Cortex of kidney (tissue), 1 donor: ENCODE measurements at places on chromosomes 11 and 22.

GRCh38 chr22:46226577-46226976, 23.5 kb downstream of the CDPF1 start:
- DNase-seq, result no peak

DNA sequence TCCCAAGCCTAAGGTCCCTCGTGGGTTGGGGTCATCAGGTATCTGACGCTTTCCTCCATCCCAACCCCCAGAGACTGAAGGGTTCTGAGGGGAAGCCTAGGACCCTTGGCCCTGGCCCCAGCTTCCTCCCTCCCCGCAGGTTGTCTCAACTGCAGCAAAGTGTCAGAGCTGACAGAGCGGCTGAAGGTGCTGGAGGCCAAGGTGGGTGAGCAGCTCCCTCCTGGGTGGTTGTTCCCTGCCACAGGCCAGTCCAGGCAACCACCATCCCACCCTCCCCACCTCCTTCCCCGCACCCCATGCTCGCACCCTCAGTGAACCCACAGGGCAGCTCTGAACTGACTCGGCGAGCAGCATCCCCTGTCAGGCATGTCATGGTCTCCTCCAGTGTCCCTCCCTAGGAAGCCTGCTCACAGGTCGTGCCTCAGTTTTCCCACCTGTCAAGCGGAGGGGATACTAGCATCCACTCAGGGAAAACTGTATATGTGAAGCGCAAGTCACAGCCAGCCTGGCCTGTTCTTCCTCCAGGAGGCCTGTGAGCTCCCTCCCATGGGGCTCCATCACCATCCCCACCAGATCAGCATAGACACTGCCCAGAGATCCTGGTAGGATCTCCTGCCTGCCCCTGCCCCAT, 20.8 kb downstream of the EMID1 start:
- no peak for DNase-seq

DNA sequence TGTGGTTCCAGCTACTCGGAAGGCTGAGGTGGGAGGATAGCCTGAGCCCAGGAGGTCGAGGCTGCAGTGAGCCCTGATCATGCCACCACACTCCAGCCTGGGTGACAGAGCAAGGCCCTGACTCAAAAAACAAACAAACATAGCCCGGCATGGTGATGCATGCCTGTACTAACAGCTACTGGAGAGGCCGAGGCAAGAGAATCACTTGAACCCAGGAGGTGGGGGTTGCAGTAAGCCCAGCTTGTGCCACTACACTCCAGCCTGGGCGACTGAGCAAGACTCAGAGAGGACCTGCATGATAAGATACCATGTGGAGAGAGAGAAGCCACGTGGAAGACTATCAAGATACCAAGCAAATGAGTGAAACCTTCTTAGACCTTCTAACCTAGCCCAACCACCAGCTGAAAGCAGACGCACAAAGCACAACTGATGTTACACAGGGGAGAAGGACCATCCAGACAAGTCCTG, 36.1 kb downstream of the AMBRA1 start:
- DNase-seq, result no peak

GRCh38 chr22:37677493-37677974, 2.1 kb downstream of the LGALS1 start:
- no peak for DNase-seq

DNA sequence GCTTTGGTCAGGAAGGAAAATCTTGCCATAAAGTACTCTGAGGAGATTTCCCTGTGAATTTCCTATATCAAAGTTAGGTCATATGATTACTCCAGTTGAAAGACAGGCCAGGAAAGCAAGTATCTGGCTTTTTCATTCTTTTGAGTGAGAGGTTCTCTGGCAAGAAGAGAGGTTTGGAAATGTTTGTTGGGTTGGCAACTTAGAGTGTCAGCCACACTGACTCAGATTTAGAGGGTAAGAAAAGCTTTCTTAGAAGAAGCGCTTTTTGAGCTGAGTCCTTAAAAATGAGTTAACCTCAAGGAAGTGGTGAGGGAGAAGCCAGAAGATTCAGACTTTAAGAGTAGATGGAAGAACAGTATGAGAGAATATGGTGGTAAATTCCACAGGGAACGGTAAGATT, 86.1 kb upstream of the BDNF start:
- DNase-seq, result no peak

DNA sequence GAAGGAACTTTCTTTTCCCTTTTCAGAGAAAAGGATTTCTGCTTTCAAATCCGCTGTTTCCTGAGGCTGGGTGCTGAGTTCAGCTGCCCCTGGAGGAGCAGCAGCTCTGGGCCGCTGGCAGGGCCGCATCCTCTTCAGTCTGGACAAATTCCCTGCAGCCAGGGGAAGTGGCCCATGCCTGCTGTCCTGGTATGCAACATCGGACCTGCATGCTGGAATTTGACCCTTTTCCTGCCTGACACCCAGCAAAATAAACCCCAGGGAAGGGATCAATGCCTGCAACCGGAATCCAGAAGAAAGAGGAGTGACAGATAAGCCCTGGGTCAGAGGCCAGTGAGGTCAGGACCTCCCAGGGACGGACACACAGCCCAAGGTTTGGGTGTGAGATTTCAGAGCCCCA, 54.1 kb upstream of the LINC01488 start:
- DNase-seq, result no peak

- no peak for DNase-seq
Observed at GRCh38 chr11:76663486-76663810, 7.1 kb downstream of the LRRC32 start.

- no peak for DNase-seq
Observed at GRCh38 chr11:72970557-72971118, 156.4 kb downstream of the ATG16L2 start.

- no peak for DNase-seq
Observed at GRCh38 chr11:124841840-124842239, 23.4 kb upstream of the ROBO3 start.
